ENCODE measurements at places on chromosomes 4 and X.

GRCh38 chrX:103538728-103539127 lies 19.4 kb upstream of the RAB40A start:
- DNase-seq, result no peak

- peak; percentile 44 for DNase-seq
Observed at GRCh38 chr4:39539089-39539611, 11.9 kb upstream of the UGDH start.

GRCh38 chr4:180542445-180543100 lies 1700.6 kb upstream of the TENM3 start:
- DNase-seq, result no peak

DNA sequence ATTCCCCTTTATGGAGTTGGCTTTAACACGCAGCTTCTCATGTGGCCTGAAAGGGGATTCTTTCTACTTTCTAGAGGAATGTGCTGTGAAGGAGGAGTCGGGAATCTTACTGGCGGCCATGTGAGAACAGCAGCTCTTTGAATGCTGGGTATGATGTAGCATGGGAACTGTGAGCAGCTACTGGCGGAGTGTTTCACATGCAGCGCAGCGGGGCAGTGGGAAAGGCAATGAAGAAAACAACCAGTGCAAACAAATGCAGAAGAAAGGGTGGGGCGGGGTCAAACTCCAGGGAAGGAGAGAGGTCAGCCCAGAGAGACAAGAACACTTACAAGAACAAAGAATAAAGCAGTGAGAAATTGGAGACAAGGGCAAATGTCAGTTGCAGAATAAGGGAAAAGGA lies 363.8 kb upstream of the FTHL17 start:
- no peak for DNase-seq

GRCh38 chrX:43682726-43683125 lies 26.6 kb downstream of the MAOA start:
- DNase-seq, result no peak

- DNase-seq, result no peak
Observed at GRCh38 chrX:153477901-153478300, 7.5 kb upstream of the HAUS7 start.

- DNase-seq, result no peak
Observed at GRCh38 chr4:70681704-70682103, 6.6 kb upstream of the UTP3 start.

- no peak for DNase-seq
Observed at GRCh38 chr4:1008840-1009541, 2.4 kb upstream of the FGFRL1 start.

- no peak for DNase-seq
Observed at GRCh38 chr4:41799126-41799525, 50.6 kb upstream of the PHOX2B start.

GRCh38 chr4:155376387-155377268 lies at the start of gene MAP9:
TSS of gene MAP9 (minus strand) at chr4:155376965. CDS start at chr4:155375850, 1,115 bp downstream.
- DNase-seq, result peak; percentile 95

DNA sequence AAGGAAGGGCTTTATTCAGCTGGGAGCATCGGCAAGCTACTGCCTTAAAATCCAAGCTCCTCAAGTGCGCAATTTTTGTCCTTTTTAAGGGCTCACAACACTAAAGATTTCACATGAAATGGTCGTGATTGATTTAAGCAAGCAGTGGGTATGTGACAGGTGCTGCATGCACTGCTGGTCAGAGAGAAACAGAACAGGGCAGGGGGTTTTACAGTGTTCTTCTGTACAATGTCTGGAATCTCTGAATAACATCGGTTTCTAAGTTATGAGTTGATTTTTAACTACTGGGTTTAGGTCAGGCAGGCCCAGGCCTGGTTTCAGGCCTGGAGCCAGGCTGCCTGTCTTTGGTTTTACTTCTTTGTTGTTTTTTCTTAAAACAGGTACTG lies 6.0 kb downstream of the UGT2B17 start:
- DNase-seq, result no peak

DNA sequence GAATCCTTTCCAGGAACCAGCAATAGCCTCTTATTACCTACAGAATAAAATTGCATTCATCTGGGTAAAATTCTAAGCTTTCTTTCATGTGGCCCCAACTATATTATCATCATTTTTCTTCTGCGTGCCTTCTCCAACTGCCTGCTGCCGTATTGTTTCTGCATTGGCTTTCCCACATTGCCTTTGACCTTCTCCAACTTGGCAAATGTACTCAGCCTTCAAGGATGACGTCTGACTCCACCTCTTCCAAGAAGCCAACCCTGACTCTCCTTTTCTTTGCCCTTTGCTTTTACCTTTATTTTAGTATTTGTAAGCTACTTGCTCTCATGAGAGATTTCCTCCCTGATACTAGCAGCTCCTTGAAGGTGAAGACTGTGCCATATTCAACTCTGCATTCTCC lies 200.4 kb upstream of the FAM9B start:
- DNase-seq, result no peak

DNA sequence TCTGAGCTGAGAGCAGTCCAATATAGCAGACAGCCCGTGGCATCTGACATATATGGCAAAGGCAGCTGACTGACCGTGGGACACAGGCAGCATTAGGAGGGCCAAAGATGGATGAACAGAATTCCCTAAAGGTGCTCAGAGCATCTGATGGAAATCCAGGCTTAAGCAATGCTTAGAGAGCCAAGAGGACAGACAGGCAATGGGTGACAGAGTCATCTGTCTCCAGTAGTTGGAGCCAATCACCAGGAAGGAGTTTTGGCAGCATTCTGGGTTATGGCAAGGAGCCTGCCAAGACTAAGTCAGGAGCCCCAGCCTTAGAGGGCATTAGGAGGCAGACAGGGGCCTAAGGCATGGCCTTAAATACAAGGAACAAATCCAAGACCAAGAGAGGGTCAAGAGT lies 153.3 kb upstream of the USP9X start:
- no peak for DNase-seq

GRCh38 chr4:177555007-177555574 lies 112.9 kb upstream of the AGA start:
- no peak for DNase-seq

- no peak for DNase-seq
Observed at GRCh38 chr4:112840061-112840460, 203.1 kb downstream of the LARP7 start.

GRCh38 chr4:6374575-6374974 lies 97.8 kb downstream of the PPP2R2C start:
- no peak for DNase-seq

DNA sequence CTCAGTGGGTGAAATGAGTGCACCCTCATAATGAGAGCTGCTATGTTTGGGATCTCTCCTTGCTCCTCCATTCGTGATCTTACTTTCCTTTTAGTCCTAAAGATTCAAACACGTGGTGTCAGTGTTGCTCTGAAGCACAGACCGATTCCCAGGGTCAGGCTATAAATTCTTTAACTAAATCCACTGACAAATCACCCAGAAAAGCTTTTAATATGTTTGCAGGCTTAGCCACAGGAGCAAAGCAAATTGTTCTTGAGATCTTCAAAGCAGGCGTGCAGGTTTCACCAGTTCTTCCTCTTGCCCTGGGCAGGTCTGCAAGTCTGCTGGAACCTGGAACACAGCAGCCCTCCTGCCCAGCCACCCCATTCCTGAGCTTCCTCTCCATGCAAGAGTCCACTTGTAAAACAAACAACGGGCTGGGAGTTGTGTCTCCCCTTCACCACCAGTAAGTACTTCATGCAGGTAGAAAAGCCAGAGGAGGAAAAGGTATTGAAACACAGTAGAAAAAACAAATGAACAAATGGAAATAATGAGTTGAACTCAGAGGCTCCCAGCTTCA lies 70.1 kb upstream of the ENPP6 start:
- DNase-seq, result peak; percentile 26

DNA sequence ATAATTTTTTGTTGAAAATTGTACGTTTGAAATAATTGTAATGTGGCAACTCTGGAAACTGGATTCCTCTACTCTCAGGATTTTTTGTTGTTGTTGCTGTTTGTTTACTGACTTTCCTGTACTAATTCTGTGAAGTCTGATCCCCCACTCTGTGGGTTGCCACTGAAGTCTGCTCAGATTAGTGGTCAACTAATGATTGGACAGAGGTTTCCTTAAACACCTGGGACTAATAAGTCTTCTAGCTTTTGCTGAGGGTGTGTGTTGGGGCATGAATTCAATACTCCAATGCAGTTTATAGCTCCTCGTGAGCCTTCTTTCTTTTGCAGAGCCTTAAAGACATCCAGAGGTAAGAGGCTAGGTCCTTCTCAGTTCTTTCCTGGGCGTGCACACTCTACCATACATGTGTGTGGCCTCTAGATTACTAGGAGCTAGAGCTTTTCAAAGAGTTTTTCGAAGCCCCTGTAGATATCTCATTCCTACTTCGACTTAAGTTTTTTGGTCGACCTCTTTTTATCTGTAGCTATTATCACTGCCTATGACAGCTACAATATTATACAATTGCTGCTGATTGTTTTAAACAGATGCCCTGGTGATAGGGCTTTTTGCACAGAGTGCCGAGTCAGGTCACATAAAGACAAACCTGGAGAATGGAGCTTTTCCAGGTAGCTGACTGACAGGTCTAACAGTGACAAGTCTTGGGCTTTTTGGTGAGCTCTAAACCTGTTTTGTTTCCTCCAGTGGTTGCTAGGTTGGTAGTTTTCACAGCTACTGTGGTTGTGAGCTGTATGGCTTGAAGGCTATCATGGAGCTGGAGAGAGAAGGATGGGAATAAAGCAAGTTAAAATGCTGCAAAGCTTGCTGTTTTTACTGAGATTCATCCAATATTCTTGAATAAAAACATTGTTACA lies 34.0 kb downstream of the BMP2K start:
- no peak for DNase-seq

- DNase-seq, result no peak
Observed at GRCh38 chrX:76555816-76556215, 128.3 kb downstream of the MAGEE1 start.

DNA sequence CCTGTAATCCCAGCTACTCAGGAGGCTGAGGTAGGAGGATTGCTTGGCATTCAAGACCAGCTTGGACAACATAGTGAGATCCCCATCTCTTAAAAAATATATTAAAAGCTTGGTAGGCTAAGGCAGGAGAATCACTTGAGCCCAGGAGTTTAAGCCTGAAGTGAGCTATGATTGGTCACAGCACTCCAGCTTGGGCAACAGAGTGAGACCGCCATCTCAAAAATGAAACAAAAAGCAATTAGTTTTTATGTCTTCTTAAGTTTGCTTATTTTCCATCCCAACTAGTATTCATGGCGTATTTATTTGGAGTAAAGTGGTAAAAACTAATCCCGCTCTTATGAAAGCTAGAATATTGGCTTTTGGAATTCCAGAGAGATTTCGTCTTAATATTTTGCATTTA lies 25.4 kb upstream of the PDE5A start:
- no peak for DNase-seq

DNA sequence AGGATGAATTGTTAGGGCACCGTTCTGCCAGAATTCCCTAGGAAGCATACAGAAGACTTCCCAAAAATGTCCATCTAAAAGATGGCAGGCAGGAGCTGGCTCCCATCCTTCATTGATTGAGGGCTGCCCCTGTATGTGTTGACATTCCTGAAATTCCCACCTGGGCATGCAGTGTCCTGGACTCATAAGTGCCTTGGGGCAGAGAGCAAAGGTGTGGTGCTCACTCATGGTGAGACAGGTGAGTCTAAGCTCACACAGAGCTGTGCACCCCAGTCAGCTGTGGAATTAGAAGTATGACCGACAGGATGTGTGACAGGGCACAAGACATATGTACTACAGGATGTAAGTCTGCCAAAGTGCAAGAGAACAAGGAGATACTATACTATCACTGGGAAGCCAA lies 271.9 kb downstream of the MID1IP1 start:
- no peak for DNase-seq

DNA sequence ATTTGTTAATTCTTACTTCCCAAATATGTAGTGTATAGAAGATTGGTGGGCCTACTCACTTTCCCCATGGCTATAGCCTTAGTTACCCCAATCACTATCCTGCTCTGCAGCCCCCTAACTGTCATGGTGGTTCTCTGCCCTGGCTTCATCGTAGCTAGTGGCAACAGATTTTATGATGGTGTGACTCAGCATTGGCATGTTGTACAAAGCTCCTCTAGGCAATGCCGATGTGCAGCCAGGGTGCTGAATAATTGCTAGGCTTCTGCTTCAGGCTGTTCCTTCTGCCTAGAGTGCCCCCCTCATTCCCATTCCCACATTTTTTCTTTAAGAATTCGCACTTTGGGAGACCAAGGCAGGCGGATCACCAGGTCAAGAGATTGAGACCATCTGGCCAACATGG lies 35.2 kb downstream of the AFF2 start:
- no peak for DNase-seq

- DNase-seq, result peak; percentile 31
Observed at GRCh38 chr4:124334119-124334518, 378.4 kb downstream of the ANKRD50 start.

GRCh38 chr4:23770011-23770410 lies 119.8 kb downstream of the PPARGC1A start:
- DNase-seq, result no peak

DNA sequence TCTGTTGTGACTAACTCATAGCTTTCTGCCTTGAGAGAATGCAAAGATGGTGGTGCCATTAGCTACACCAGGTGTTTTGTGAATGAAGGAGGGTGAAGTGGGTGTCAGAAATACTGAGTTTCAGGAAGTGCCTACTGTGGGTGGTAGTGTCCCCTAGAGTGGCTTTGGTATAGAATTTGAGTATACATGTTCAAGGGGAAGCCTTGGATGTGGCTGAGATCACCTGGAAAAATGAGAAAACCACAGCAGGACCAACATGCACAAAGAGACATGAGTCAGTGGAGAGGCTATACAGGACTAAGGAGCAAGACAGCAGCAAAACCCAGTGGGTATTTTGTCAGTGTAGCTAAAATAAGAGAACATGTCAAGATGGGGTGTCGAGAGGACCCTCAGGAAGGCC lies 204.3 kb upstream of the TBL1X start:
- no peak for DNase-seq

GRCh38 chrX:55026143-55026542 lies 4.6 kb downstream of the ALAS2 start:
- DNase-seq, result no peak

- no peak for DNase-seq
Observed at GRCh38 chrX:53194308-53194707, 30.7 kb downstream of the KDM5C start.

DNA sequence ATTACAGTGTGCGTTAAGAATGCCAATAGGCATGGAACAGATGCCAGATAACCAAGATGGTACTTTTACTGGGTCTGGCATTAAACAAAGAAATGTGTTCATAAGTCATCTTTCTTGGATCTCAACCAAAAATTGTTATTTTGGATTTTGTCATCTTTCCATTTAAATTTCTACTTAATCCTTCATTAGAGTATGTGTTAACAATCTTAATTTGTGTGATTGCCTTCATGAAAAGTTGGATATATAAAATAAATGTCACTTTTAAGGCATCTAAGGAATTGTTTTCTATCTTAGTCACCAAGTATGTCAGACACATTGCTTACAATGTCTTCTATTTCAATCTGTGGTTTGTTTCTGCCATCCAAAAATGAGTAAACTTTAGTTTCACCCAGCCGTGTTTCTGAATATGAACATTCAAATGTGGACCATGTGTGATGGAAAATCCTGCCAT lies 87.5 kb downstream of the PALLD start:
- DNase-seq, result no peak

GRCh38 chr4:148810461-148810860 lies 368.2 kb upstream of the NR3C2 start:
- DNase-seq, result no peak

- no peak for DNase-seq
Observed at GRCh38 chr4:122783301-122784215, 43.1 kb upstream of the FGF2 start.
